Stimulated activated CD4-positive, alpha-beta T cell treated with anti-CD3 and anti-CD28 coated beads, Interleukin-4, amount 100 ng/mL, for 1 hour (primary cell): ENCODE measurements at places on chromosomes 13 and 19.

GRCh38 chr19:37692956-37693620, 26.5 kb downstream of the ZNF607 start:
- DNase-seq, result no peak

GRCh38 chr19:16296713-16297112, 27.9 kb upstream of the KLF2 start:
- DNase-seq, result no peak

DNA sequence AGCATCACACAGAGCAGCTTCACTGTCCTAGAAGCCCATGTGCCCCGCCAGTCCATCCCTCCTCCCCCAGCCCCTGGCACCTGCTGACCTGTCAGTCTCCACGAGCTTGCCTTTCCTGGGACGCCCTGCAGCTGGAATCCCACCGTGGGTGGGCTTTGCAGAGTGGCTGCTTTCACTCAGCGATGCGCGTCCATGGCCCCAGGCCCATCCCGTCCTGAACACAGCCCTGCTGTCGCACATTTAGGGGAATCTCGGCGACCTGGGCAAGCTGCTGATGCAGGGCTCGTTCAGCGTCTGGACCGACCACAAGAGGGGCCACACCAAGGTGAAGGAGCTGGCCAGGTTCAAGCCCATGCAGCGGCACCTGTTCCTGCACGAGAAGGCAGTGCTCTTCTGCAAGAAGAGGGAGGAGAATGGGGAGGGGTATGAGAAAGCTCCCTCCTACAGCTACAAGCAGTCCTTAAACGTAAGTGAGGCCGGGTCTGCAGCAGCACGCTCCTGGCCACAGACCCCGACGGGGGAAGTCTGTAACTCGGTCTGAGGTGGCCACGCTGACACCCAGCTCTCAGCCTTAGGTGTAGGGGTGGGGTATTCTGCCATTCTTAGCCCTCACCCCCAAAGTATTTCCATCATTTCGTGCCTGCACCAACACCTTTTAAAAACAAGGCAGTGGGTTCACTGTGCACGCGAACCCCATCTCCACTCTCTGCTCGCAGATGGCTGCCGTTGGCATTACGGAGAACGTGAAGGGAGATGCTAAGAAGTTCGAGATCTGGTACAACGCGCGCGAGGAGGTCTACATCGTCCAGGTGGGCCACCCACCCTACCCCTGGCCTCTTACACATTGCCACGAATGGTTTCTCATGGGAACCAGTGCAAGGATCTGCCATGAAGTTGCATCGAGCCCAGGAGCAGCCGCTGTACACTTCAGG, 18.3 kb upstream of the F7 start:
- DNase-seq, result no peak

- DNase-seq, result no peak
These were observed 113.7 kb downstream of the VWA8 start for GRCh38 chr13:41847216-41847615.

DNA sequence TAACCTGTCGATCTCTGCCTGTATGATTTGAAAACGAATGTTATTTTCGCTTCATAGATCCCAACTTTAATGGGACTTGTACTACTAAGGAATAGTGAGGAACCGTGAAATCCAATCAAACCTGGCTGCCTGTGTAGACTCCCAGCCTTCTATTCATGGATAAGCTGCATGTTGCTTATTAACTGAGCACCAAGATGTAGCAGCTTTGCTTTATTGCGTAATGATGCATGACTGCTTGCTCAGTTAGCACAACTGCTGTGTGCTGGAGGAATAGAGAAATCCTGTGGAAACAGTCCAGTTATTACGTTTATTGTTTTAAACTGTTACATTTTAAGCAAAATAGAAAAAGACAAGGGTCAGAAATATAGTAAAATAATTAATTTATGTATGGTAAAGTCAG, 108.2 kb downstream of the SHISA2 start:
- DNase-seq, result no peak

DNA sequence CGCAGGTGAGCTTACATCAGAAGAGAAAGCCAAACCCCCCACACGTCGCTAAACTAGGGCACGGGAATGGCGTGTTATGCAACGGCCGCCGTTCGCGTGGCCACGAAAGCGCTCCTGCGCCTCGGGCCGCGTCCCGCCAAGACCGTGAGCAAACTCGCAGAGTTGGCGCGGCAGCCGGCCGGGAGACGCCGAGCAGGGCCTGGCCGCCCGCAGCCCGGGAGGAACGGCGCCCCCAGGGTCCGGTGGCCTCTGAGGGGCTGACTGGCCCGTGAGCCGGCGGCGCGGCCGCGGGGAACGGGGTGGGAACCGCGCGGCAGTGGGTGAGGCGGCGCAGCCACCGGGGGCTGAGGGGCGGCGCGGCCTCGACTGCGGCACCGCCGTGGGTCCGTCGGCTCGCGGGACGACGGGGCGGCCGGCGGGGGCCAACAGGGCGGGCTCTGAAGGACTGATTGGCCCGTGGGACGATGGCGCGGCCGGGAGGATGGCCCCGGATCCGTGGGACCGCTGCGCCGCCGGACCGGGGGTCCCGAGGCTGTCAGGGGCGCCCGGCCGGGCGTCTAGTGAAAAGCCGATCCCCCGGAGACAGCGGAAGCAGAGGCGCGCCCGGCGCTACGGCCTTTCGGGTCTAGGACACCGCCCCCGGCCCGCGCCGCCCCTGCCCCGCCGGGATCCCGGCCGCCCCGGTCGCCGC, 903 bp downstream of the LATS2 start:
- DNase-seq, result no peak

DNA sequence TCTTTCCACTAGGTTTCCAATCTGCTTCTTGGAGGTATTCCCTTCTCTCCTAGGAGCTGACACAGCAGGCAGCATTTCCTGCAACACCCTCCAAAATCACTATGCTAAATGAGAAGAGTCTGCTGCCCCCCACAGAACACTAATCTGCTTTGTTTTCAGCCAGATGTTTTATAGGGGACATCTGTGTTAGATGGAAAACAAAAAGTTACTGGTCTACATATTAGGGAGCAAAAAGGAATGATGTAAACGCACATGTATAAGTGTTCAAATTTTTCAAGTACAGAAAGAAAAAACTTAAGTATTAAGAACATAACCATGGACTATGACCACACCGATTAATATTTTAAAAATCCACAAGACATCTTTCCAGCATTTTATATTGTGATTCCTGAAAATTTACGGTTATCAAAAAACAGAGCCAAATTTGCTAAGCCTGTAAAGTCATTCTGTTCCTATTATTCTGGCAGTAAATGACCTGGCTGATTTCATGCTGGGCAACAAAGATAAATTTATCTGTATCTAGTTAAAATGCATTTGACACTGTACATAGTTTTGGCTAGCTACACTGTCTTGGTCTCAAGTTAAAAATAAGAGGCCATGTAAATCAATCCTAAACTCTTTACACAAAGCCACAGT, 63.3 kb downstream of the DCLK1 start:
- DNase-seq, result no peak

DNA sequence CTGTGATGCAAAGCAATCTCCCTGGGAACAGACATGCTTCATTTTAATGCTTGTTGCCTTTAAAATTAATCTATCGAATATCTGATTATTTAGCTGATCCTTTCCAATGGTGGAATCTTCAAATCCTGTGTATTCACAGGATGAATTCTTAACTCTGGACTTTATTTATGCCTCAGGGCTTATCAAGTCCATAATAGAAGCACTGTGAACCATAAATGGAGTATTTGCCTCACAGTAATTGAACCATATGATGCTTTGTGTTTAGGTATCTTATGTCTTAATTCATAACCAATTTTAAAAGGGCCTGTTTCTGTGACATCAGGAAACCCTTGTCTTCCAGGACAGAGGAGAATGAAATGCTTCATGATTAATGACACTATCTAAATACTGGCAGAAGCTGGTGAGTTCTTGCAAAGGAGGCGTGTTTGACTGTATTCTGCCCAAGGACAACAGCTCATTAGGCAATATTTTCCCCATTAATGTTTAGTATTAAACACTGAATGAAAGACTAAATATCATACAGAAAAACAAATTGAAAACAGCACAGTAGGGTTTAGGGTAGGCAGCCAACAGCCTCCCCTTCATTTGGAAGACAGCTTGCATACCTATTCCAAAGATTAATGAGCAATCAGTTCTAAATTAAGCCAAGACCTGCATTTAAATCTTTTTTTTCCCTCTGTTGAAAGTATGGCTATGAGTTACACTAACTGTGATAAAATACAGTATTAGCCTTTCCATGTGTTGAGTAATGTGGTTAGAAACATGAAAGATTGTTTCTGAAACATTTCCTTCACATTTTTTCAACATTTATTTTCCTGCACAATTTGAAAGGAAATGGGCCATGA, 709.4 kb downstream of the PCDH9 start:
- DNase-seq, result no peak

GRCh38 chr19:4577020-4577782, 17.7 kb upstream of the SEMA6B start:
- DNase-seq, result no peak

- DNase-seq, result no peak
These were observed 879.3 kb downstream of the OLFM4 start for GRCh38 chr13:53907891-53908290.

GRCh38 chr19:10380313-10381102, at the start of gene TYK2:
Gene TYK2, minus strand, starts transcription at chr19:10380572. Its CDS starts 2,166 bp downstream, at chr19:10378406.
- DNase-seq, result peak; percentile 96

DNA sequence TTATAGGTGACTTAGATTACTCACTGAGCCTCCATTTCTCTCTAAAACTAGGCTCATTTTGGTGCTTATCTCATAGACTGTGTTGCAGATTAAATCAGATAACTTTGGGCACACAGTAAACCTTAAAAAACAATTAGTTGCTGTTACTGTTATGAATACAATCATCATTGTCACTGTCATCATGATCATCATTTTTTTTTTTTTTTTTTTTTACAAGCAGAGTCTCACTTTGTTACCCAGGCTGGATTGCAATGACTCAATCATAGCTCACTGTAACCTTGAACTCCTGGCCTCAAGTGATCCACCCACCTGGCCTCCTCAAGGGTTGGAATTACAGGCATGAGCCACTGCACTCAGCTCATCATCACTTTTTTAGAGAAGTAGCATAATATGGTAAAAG, 60.0 kb downstream of the VWA8 start:
- DNase-seq, result peak; percentile 13

DNA sequence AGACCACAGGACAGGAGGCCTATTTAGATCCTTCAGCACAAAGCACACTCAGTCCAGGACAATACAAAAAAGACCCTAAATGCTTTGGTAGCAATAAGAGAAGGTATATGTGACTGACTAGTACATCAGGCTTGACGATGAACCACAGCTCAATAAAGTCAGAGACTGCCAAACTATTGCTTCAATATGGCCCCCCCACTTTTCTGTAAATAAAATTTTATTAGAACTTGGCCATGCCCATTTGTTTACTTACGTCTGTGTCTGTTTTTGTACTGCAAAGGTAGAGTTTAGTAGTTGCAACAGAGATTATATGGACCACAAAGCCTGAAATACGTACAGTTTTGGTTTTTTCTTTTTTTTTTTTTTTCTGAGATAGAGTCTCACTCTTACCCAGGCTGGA, 136.7 kb downstream of the IRS2 start:
- DNase-seq, result no peak

- no peak for DNase-seq
These were observed 878.6 kb upstream of the PCDH20 start for GRCh38 chr13:62294244-62294643.

DNA sequence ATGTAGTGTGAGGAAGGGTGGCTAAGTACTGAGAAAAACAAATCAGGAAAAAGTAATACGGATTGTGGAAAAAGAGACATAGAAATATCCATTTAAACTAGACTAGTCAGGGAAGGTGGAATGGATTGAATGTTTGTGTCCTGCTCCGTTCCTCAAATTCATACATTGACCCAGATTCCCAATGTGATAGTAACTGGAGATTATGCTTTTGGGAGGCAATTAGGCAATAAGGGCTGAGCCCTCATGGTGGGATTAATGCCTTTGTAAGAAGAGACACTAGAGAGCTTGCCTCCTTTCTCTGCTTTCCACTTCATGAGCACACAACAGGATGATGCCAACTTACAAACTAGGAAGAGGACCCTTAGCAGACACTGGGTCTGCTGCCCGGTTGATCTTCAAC, 765.2 kb upstream of the GPC6 start:
- no peak for DNase-seq

DNA sequence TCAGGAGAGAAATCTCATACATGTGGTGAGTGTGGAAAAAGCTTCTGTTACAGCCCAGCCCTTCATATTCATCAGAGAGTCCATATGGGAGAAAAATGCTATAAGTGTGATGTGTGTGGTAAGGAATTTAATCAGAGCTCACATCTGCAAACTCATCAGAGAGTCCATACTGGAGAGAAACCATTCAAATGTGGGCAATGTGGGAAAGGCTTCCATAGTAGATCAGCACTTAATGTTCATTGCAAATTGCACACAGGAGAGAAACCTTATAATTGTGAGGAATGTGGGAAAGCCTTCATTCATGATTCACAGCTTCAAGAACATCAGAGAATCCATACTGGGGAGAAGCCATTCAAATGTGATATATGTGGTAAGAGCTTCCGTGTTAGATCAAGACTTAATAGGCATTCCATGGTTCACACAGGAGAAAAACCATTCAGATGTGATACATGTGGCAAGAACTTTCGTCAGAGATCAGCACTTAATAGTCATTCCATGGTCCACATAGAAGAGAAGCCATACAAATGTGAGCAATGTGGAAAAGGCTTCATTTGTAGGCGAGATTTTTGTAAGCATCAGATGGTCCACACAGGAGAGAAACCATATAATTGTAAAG, 15.2 kb downstream of the ZNF221 start:
- no peak for DNase-seq

DNA sequence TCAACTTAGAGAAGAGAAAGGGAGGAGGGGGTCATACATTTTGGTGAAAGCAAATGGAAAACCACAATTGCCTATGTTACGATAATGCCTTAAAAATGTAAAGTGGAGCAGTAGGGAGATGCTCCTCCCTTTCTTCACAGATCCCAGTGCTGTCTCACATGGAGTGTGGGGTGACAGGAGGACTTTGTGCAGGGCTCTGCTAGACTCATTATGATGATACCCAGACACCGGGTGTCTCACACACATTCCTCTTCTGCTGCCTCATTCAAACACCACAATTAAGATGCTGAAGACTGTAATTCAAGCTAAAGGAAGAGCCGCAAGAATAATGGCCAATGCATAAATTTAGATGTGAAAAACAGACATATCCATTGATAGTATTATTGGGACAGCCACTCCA, 150.6 kb downstream of the LHFPL6 start:
- DNase-seq, result no peak

GRCh38 chr19:36973021-36973843, 57.1 kb downstream of the ZNF568 start:
- DNase-seq, result peak; percentile 76

DNA sequence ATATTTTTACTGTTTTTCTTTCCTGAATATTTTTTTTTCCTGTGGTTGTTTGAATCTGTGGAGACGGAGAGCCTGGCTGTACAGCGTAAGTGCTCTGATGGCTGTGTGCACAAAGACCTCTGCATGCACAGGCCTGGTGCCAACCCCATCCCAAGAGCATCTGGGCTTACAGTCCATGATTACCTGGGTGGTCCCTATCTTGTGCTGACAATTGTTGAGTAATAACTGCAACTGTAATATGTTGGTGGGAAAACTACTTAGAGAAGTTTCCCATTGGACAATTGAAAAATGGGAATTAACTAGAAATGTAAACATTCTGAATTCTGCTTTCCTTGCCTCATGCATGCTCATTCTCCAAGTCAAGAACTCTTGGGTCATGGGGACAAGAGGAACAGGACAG, 268.7 kb downstream of the SHISA2 start:
- no peak for DNase-seq
